ENCODE measurements at places on chromosomes 5 and 9.

DNA sequence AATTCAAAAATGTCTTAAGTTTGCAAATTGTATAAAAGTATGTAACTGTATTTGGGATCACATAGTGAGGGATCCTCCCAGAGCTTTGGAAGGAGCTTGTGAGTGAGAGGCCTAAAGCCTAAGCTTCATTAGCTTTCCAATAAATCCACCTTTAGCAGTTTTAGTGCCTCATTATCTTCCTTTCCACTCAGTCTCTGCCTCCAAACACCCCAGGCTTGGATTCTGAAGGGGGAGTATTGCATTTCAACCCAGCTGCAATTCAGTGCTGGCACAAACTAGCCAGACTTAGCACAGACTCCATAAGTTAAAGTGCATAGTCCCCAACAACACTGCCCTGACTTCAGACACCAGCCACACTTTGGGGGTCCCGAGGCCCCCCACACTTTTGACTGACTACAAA is 113.5 kb downstream of the SMARCA2 start:
- DNase-seq, result no peak

DNA sequence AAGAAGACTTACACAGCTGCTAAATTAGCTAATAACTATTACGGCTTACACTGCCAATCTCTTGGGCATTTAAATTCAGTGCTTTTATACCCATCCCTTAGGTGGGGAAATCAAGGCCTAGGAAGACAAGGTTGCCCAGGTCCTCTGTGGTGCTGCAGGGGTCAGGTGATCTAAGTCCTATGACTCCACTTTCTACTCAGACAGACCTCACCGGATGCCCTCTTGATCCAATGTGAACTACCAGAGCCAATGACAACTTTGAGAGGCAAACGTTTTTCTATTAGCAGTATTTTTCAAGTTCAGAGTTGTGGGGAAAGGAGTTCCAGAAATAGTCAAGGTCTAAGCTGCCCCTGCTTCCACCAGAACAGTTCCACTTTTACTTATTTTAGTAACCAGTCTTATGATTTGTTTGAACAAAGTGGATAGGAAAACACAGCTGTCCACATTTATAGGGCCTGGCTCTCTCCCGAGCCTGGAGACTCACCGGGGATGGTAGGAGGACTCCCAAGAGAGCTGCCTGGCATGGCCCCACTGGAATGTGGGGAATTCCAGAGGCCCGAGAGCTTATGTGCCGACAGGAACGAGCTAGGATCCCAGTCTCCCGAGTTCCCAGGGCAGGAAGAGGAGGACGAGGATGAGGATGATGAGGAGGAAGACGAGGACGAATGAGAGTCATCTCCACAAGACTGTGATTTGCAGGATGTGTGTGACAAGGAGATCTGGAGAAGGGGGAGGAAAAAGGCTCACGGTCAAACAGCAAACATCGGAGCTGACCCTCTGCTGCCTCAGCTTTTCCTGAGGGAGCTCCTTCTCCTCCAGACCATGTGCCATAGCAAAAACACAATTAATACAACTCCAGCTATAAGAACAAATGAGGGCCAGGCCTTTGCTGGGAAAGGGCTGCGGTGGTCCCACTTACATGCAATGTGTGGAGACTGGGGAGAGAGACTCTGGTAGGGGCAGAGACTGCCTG is 16.7 kb downstream of the FAM193B start:
- DNase-seq, result peak; percentile 67

GRCh38 chr9:70805949-70806348 is 315.5 kb downstream of the TRPM3 start:
- no peak for DNase-seq

DNA sequence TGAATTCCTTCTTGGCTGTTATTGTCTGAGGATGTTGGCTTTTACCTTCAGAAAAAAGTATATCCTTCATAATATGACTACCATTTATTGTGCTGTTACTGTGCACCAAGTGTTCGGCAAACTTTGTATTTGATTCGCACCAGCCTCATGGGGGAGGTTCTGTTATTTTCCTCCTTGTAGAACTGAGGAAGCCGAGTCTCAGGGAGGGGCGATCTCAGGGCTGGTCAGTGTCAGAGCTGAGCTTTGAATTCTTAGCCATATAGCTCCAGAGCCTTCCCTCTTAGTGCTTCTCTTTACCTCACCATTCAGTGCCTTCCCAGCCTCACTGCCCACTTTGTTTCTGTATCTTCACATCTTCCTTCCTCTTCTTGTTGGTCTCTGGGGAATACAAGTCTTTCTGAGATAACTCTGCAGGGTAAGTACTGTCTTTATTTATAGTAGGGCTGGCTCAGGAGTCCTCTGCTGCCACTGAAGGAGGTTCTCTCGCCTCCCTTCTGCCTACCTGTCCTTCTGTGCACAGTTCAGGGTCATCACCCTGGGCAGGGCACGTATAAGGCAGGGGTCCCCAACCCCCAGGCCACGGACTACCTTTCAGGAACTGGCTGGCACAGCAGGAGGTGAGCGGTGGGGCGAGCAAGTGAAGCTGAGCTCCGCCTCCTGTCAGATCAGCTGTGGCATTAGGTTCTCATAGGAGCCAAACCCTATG is 48.4 kb downstream of the GALNT10 start:
- DNase-seq, result no peak

GRCh38 chr9:89412951-89413350 is 85.0 kb downstream of the SEMA4D start:
- no peak for DNase-seq

DNA sequence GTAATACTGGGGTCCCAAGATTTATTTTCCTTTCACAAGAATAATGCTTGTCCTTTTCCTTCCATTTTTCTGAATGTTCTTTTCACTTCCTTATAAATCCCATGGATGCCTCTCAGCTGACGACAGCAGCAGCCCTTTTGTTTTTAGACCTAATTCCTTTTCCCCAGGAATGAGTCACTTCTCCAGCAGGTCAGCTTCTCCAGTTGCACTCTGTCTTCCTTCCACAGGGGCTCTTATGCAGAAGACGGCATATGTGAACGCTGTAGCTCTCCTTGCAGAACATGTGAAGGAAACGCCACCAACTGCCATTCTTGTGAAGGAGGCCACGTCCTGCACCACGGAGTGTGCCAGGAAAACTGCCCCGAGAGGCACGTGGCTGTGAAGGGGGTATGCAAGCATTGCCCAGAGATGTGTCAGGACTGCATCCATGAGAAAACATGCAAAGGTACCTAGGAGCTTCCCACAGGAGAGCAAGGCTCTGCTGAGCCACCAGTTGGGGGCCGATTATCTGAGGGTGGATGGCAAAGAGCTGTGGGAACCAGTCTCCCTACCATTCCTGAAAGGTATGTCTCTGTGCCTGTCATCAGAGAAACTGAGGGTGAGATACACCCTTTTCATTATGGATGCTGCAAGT is 72.9 kb downstream of the RFK start:
- DNase-seq, result no peak

DNA sequence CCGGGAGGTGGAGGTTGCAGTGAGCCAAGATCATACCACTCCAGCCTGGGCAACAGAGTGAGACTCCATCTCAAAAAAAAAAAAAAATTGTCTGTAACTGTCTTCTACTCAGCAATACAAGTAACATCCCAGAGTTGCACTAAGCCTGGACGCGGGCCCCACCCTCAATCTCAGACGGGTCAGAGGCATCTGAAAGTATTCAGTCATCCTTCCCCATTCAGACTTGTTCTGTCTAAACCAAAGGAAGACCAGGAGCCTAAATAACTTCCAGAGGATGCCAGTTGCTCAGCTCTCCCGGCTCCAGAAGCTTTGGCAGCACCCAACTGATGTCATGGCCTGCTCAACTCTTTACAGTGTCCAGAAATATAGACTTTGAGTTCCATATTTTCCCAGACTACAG is 218.6 kb downstream of the AUH start:
- no peak for DNase-seq

DNA sequence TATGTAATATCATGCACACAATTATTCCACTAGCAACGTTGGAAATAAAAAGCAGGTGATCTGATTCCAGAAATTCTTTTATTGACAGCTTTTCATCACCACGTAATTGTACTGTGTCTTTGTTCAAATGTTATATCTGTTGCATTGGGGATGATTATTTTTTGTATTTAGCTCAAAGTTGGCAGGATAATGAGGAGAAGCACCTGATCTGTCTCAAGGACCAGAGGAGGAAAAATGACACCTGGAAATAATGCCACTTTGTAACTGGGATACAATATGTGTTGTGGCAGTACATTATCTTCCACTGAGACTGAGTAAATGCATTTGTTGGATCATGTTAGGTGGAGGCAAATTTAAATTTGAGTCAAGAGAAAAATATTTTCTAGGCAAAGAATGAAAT is 1298.8 kb upstream of the CDH6 start:
- DNase-seq, result no peak

GRCh38 chr5:154493274-154493673 is 15.2 kb upstream of the HAND1 start:
- DNase-seq, result no peak

GRCh38 chr5:137621861-137622823 is 113.7 kb downstream of the KLHL3 start:
- no peak for DNase-seq

DNA sequence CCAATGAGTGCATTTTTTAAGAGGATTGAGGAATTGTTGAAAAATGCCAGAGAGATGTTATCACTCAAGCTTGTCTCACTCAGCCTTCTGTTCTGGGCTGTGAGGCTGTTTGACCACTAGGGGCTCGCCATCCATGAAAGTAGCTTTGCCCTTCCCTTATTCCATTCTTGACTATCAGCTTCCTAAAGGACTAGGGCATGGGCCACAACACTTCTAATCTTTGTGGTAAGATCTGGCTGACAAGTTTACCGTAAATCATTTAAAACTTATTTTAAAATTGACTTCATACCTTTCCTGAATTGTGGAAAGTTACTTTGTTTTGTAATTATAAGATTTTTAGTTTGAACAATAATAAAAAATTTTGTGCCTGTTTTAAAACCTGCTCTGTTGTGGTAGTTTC is 49.5 kb downstream of the TJP2 start:
- no peak for DNase-seq

GRCh38 chr9:134551644-134552348 is 89.8 kb upstream of the COL5A1 start:
- DNase-seq, result peak; percentile 58

- no peak for DNase-seq
Measured at GRCh38 chr5:82985763-82986162, 91.4 kb downstream of the TMEM167A start.

DNA sequence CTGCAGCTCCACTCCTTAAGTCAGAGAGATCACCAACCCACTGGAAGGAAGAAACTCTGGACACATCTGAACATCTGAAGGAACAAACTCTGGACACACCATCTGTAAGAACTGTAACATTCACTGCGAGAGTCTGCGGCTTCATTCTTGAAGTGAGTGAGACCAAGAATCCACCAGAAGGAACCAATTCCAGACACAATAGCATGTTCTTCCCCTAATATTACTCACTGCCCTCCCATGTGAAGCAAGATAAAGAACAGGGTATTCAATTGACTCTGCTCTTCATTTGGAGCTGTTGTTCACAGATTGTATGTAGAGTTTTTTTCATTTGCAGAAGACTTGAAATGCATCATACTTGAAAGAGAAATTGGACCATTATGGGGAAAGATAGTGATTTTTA is 10.8 kb downstream of the SAXO1 start:
- no peak for DNase-seq

- no peak for DNase-seq
Measured at GRCh38 chr5:83364312-83365299, 106.9 kb upstream of the VCAN start.

Data from AG09319 (cell line).